ENCODE measurements at places on chromosomes 3 and 15.

DNA sequence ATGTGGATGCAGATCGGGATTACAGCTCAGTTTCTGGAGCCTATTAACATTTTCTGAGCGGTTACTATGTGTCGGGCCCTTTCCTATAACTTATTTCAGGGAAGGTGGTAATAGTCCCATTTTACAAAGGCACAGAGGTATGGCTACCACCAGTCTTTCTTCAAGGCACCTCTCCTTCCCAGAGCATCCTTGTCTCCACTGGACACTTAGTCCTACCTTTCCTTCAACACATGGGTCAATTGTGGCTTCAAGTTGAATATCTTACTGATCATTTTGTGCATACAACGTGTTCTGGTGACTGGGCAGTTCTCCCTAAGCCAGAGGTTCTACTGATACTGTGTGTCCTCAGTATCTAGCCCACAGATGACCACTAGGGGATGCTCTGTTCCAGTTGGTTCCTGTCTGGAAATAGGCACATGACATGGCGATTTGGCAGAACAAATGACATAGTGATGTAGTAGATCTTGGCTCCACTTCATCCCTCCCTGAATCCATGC lies 60.7 kb upstream of the CMTM8 start:
- DNase-seq = peak; percentile 72

- DNase-seq = no peak
Measured at GRCh38 chr3:78794431-78794830, 973.4 kb downstream of the ROBO1 start.

DNA sequence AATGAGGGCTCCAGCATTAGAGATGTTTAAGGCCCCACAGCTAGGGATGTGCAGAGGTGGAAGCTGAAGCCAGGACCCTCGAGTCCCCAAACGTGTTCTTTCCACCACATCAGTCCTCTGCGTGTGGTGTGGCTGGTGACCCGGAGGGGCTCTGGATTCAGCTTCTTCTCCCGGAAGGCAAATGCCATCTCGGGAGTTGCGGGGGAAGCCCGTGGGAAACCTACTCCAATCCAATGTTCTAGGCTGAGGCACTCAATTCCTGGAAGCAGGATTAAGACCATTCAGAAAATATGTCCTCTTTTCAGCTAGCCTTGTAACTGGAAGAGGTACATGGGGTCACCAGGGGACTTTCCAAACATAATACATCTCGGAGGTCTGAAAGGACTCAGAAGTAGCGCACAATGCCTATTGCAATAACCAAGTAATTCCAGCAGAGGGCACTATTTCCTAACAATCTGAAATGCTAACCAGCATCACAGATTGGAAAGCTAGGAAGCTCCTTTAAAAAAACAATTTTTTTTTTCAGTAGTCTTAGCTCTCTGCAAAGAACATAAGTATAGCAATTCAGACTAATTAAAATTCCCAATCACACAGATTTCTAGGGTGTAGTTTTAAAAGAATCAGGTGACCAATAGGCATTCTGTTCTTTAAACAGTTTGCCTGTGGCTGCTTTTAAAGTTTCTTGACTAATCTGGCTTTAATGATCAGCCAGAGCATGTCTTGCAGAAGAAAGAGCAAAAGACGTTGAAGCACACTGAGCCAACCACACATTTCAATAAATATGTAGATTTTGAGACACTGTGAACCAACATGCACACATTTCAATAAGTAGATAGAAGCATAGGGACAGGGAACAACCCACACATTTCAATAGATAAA lies 36.1 kb downstream of the BNC1 start:
- peak; percentile 43 for DNase-seq

DNA sequence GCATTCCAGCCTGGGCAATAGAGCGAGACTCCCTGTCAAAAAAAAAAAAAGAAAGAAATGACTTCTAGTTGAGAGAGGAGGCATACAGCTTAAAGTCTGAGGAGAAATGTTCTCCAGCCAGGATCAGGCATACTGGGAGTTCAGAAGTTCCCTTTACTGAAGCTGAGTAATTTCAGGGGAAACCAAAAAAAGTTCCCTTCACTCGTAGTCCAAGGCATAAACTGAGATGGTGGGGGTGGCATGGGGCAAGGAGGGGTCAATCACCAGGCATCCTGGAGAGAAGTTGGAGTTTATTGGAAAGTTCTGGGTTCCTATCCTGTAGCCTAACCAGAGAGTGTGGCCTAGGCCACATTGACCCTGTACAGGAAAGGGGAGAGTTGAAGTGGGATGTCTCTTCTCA lies 5.9 kb downstream of the GPX1 start:
- no peak for DNase-seq

GRCh38 chr3:144770915-144771351 lies 799.3 kb downstream of the DIPK2A start:
- DNase-seq = peak; percentile 10

DNA sequence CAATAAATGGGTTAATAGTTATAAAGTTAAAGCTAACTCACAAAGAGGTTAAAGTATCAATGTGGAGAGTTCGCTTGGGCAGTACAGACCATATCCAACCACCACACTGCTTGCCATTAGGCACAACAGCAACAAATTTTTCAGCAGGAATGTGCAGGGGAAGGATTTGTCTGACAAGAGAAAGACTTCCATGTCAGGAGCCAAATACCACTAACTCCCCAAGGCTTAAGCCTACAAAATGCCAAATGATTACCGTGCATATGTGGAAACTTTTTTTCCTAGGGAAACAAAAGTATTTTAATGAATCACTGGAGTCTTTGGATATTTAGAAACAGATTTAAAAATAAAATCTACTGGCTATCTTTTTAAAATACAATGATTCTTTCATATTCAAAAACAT lies 8.1 kb downstream of the VGLL3 start:
- no peak for DNase-seq

- no peak for DNase-seq
Measured at GRCh38 chr3:123347205-123347604, 101.7 kb downstream of the ADCY5 start.

- peak; percentile 62 for DNase-seq
Measured at GRCh38 chr15:93331545-93332167, 242.6 kb upstream of the RGMA start.

- no peak for DNase-seq
Measured at GRCh38 chr3:128052595-128053351, 536 bp downstream of the SEC61A1 start.

All from iPS-NIHi11 (cell line).